Activated CD8-positive, alpha-beta T cell treated with anti-CD3 and anti-CD28 coated beads for 36 hours (primary cell): ENCODE measurements at places on chromosomes 1 and 21. TPM values are rescaled to one million over a fixed set of nuclear protein-coding genes. Genes with fewer than 3 reads are reported as not detected.

- H3K4me1 ChIP-seq = no peaks in the 10 kb centered on the region
- DNase-seq = no peak
- no peak overlapping the region for H3K4me3 ChIP-seq
- H3K27ac ChIP-seq = no peak overlapping the region
- H3K36me3 ChIP-seq = no peaks in the 10 kb centered on the region
- H3K27me3 ChIP-seq = no peaks in the 10 kb centered on the region
These were observed 862.0 kb upstream of the CXADR start for GRCh38 chr21:16650714-16651366.

Gene SPRR4
- total RNA-seq = not detected

Gene COL6A1
- total RNA-seq = 5.2 TPM

GRCh38 chr1:57158604-57158998 is 192.8 kb upstream of the C8B start:
- no peaks in the 10 kb centered on the region for H3K4me1 ChIP-seq
- H3K4me3 ChIP-seq = no peak overlapping the region
- H3K27me3 ChIP-seq = peaks cover 11% of the 10 kb centered on the region
- no peaks in the 10 kb centered on the region for H3K36me3 ChIP-seq
- H3K27ac ChIP-seq = no peak overlapping the region

DNA sequence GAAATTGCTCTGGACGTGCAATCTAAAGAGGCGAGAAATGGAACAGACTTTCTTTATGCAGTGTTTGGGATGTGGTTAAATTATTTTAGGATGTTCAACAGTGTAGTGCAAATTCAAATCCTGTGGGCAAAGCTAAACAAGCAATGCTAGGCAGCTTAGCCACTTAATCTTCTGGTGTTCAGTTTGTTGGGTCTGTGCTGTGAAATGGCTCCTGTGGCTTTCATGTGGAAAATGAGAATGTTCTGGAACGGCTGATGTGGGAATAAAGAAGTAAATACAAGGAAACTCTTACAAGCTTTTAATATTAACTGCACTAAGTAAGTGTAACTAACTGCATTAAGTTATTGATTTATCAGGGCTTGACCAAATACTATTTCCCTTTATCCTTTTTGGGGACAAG is 766.6 kb downstream of the ADGRL2 start:
- peaks cover 2% of the 10 kb centered on the region for H3K27me3 ChIP-seq
- DNase-seq = no peak
- H3K4me3 ChIP-seq = no peak overlapping the region
- no peaks in the 10 kb centered on the region for H3K4me1 ChIP-seq
- no peak overlapping the region for H3K27ac ChIP-seq

Gene CCDC24
- total RNA-seq = 1.8 TPM

Gene AJAP1
- 0.78 TPM for total RNA-seq

DNA sequence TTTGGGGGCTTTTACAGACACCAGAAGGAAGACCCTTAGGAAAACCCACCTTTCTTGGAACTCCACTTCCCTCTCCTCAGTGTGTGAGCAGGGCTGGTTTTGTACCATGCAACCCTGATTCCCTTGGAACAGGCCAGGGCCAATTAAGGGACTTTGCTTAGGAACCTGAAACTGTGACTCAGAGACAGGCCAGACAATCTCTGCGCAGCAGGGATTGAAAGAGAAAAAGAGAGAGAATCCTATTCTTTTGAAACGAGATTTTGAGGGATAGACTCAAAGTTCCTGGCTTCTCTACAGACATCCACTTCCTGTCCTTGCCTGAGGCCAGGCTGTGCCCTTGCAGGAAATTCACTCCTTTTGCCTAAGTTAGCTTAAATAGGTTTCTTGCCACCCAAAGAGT is 23.1 kb upstream of the C1orf198 start:
- no peak overlapping the region for H3K4me3 ChIP-seq
- DNase-seq = no peak
- H3K27me3 ChIP-seq = peaks cover 12% of the 10 kb centered on the region
- no peaks in the 10 kb centered on the region for H3K36me3 ChIP-seq

DNA sequence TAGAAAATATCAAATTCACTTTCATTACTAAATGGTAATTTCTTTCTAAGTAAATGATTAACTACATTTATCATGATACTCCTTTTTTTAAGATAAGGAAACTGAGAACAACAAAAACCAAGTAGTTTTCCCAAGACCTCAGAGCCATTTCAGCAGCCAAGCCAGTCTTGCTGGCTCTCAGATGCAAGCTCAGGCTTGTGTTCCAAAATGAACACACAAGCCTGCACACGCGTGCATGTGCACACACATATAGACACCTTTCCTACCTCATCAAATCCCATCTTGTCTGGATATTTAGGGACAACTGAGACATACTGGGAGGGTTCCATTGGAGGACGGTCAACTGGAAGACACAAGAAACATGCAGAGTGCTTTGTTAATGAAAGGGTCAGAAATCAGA is 83.0 kb downstream of the COLGALT2 start:
- H3K36me3 ChIP-seq = no peaks in the 10 kb centered on the region
- no peak overlapping the region for H3K4me3 ChIP-seq
- no peak overlapping the region for H3K27ac ChIP-seq
- no peaks in the 10 kb centered on the region for H3K27me3 ChIP-seq
- H3K4me1 ChIP-seq = peaks cover 23% of the 10 kb centered on the region
- DNase-seq = no peak

Gene TBX19
- 1.5 TPM for total RNA-seq

- peaks cover 3% of the 10 kb centered on the region for H3K36me3 ChIP-seq
- H3K27me3 ChIP-seq = peaks cover 3% of the 10 kb centered on the region
- no peak for DNase-seq
- peak overlapping the region; percentile 75 for H3K27ac ChIP-seq
- peaks cover 51% of the 10 kb centered on the region for H3K4me1 ChIP-seq
These were observed 25.0 kb downstream of the MCOLN2 start for GRCh38 chr1:84971957-84972356.

DNA sequence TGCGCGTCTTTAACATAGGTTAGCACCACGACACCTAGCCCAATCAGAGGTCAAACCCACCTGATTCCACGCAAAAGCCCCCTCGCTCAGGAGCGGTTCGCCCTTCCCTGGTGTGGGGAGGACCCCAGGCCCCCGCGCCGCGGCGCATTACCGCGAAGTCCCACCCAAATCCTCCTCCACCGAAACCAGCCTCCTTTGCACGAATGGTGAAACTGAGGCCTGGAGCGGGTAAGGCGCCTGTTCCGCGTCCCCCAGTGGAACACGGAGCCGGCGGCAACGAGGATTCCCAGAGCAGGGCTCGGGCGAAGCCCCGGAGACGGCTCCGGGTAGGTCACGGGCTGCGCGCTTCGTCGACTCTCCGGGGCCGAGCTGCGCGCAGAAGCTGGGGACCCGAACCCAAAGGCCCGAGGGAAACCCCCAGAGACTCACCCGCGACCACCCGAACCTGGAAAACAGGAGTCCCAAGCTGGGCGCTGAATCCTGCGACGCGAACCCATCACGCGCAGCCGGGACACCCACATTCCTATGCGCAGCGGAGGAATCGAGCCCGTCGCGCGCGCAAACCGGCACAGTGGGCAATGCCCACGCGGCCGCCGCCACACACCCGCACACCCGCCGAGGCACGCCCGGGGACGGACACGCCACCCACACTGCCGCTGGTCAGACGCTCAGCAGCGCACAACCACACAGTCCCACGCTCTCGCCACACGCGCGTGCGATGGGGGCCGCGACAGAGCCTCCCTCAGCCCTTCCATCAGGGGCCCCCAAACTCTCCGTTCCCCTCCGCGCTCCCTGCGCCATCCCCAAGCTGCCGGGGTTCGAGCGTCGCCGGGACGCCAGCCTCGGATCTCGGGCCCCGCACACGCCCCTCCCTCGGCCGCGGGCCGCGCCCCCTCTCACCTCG is 507 bp downstream of the GLIS1 start:
- peak overlapping the region; percentile 37 for H3K4me3 ChIP-seq
- H3K36me3 ChIP-seq = peaks cover 4% of the 10 kb centered on the region
- DNase-seq = no peak

Gene PRAMEF17
- not detected for total RNA-seq

Gene BSND
- total RNA-seq = not detected

DNA sequence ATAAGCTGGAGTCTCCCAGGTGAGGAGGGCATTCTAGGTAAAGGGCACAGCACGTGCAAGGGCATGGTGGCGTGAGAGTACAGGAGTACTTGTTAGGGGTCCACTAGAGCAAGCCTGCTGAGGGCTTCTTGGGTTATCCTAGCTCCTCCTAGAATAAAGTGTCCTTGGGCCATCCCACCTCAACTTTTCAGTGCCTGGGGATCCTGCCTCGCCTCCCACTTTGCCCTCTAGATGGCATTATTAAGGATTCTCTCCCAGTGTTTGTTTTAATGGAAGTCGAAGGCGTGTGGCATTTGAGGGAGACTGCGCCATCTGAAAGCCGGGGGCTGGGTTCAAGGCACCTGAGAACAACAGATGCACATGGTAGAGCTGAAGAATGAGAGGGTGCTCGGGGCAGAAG is 74.5 kb upstream of the SELENON start:
- H3K36me3 ChIP-seq = peaks cover 5% of the 10 kb centered on the region
- no peak for DNase-seq
- no peak overlapping the region for H3K4me3 ChIP-seq
- no peak overlapping the region for H3K27ac ChIP-seq
- no peaks in the 10 kb centered on the region for H3K27me3 ChIP-seq
- peaks cover 58% of the 10 kb centered on the region for H3K4me1 ChIP-seq

Gene TFAP2E
- total RNA-seq = 0.56 TPM

Gene RPL11
- 1,569 TPM for total RNA-seq

DNA sequence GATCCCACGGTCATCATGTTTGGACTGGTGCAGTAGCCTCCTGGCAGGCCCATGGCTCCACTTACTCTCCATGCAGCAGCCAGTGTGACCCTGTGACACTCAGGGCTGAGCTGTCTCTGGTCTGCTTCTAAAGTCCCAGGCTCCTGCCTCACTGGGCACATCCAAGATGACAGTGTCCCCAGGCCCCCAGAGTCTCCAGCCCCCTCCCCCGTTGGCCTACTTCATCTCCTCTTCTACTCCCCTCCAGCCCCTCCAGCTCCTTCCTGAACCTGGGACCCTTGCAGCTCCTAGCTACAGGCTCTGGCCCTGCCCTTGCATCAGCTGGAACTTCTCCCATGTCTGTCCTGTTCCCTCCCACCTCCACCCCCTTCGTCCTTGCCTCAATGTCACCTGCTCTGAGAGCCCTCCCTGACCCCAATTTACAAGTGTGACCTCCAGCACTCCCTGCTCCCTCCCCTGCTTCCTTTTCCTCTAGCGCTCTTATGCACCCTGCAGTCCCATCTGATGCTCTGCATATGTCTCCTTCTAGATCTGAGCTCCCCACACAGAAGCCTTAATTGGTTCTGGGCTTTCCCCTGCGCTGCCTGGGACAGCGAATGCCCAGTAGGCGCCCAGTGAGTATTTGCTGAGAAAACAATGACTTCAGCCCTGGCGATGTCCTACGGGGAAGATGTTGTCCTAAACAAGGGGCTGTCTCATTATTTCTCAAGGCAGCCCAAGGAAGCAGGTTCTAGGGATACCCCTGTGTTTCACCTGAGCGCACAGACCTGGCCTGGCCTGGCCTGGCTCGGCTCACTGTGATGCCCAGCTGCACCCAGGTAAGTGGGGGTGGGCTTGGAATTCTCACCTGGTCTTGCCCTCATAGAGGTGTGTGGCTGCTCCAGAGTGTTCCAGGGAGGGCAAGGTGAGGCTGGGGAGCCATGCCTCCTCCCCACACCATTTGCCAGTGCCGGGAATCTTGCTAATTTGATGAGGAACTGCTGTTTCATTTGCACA is 600.6 kb downstream of the PTPRU start:
- no peak overlapping the region for H3K4me3 ChIP-seq
- H3K4me1 ChIP-seq = no peaks in the 10 kb centered on the region
- H3K27ac ChIP-seq = no peak overlapping the region
- H3K27me3 ChIP-seq = peaks cover 4% of the 10 kb centered on the region
- H3K36me3 ChIP-seq = no peaks in the 10 kb centered on the region

DNA sequence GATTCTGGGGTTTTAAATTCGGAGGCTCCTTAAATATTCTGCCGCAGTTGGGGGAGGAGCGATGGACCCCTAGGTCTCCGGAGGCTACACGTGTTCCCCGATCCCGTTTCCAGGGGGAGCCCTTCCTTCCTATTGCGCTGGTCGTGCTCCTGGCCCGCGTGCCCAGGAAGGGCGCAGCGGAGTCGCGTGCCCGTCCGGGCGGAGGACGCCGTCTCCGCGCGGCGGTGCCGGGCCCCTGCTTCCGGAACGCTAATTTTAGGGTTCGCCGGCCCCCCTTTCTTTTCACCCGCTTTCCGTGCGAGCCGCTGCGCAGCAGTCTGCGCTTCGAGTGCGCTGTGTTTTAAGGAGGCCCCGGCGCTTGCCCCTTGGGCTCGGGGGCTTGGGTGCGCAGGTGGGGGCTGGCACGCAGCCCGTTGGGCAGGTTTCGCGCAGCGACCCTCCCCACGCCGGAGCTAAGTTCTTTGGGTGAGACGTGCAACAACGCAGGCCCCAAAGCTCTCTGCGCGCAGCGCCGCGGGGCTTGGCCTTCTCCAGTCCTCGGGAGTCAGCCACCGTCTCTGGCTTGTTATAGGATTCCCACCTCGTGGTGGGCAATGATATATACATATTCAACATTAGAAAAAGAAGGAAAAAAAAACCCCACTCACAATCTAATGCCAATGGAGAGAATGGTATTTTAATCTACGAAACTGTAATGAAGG is 43.5 kb upstream of the DNAJC6 start:
- peaks cover 21% of the 10 kb centered on the region for H3K4me1 ChIP-seq
- no peaks in the 10 kb centered on the region for H3K36me3 ChIP-seq
- peaks cover 34% of the 10 kb centered on the region for H3K27me3 ChIP-seq

DNA sequence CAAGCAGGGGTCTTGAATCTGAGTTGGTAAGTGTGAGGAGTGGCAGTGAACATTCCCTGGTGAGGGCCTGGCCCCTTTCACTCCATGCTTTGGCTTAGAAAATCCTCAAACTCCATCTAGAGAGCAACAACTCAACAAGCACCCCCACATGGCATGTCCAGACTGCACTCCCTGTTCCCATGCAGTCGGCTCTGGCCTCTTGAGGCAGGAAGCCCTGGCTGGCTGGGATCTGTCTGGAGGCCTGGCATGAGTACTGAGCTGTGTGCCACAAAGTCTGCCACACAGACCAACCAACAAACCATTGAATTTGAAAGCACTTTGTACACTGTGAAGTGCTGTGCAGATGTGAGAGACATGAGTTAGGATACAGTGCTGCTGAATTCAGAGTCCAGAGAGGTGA is 25.2 kb downstream of the COA7 start:
- no peak overlapping the region for H3K4me3 ChIP-seq
- no peaks in the 10 kb centered on the region for H3K27me3 ChIP-seq
- no peak for DNase-seq
- H3K4me1 ChIP-seq = peaks cover 4% of the 10 kb centered on the region
- H3K27ac ChIP-seq = no peak overlapping the region
